Kidney (tissue), 22 donors: ENCODE measurements at places on chromosomes 6 and 20.

- H3K27me3 ChIP-seq: peaks cover 3% of the 10 kb centered on the region
- no peaks in the 10 kb centered on the region for H3K36me3 ChIP-seq
- DNase-seq: no peak
- no peak overlapping the region for H3K27ac ChIP-seq
- H3K4me1 ChIP-seq: no peaks in the 10 kb centered on the region
- H3K4me3 ChIP-seq: no peak overlapping the region
Observed at GRCh38 chr20:728256-728944, 39.9 kb downstream of the SLC52A3 start.

DNA sequence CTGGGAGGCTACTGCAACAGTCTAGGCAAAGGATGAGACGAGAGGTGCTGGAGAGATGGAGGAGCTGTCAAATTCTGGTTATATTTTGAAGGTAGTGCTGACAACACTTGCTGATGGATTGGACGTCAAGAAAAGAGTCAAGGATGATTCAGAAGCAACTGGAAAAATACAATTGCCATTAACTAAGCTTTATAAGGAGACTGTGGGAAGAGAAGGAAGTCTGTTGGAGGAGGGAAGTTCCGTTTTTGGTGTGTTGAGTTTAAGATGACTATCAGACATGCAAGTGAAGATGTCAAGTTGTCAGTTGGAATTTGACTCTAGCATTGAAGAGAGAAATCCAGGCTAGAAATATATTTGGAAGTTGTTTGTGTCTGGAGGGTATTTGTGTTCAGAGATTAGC is 358.1 kb downstream of the RNGTT start:
- no peak for DNase-seq
- no peaks in the 10 kb centered on the region for H3K27me3 ChIP-seq
- H3K4me3 ChIP-seq: no peak overlapping the region
- no peak overlapping the region for H3K27ac ChIP-seq
- no peaks in the 10 kb centered on the region for H3K36me3 ChIP-seq

DNA sequence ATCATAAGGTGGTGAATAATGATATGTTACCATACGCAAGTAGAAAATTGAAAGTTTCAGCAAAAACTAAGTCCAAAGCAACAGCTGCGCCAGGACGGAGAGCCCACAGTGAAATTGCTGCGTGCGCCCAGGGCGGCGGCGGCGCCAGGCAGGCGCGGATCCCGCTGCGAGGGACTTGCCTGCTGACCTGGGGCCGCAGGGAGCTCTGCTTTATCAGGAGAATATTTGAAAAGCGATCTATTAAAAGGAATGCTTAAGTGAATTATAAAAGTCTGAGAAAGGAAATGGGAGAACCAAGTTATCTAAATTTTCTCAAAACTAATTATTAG is 85.4 kb downstream of the THBS2 start:
- H3K27ac ChIP-seq: no peak overlapping the region
- no peak overlapping the region for H3K4me3 ChIP-seq
- DNase-seq: peak; percentile 63
- no peaks in the 10 kb centered on the region for H3K27me3 ChIP-seq
- no peaks in the 10 kb centered on the region for H3K36me3 ChIP-seq

DNA sequence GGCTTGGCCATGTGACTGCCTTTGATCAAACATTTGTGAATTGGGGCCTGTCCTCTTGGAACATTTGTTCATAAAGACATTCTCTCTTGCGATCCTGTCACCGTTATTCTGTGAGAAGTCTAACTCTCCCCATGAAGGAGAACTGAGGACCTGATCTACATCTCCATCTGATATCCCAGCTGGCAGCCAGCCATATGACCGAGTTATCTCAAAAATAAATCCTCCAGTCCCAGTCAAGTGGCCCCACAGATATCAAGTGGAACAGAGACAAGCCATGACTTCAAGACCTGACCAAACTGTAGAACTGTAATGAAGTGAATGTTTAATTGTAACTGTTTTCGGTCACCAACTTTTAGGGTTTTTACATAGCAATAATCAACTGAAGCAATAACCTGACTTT is 25.7 kb downstream of the SNX3 start:
- H3K27ac ChIP-seq: no peak overlapping the region
- no peaks in the 10 kb centered on the region for H3K36me3 ChIP-seq
- no peaks in the 10 kb centered on the region for H3K27me3 ChIP-seq
- H3K4me1 ChIP-seq: no peaks in the 10 kb centered on the region

- no peaks in the 10 kb centered on the region for H3K4me1 ChIP-seq
- H3K4me3 ChIP-seq: no peak overlapping the region
- no peak for DNase-seq
- H3K36me3 ChIP-seq: peaks cover 3% of the 10 kb centered on the region
- H3K27me3 ChIP-seq: no peaks in the 10 kb centered on the region
- H3K27ac ChIP-seq: no peak overlapping the region
Observed at GRCh38 chr6:166484863-166485262, 101.6 kb downstream of the RAMACL start.

GRCh38 chr20:57753332-57754164 is 43.7 kb upstream of the PMEPA1 start:
- no peaks in the 10 kb centered on the region for H3K27me3 ChIP-seq
- no peaks in the 10 kb centered on the region for H3K36me3 ChIP-seq
- peaks cover 9% of the 10 kb centered on the region for H3K4me1 ChIP-seq
- H3K4me3 ChIP-seq: no peak overlapping the region
- peak; percentile 47 for DNase-seq
- H3K27ac ChIP-seq: no peak overlapping the region

DNA sequence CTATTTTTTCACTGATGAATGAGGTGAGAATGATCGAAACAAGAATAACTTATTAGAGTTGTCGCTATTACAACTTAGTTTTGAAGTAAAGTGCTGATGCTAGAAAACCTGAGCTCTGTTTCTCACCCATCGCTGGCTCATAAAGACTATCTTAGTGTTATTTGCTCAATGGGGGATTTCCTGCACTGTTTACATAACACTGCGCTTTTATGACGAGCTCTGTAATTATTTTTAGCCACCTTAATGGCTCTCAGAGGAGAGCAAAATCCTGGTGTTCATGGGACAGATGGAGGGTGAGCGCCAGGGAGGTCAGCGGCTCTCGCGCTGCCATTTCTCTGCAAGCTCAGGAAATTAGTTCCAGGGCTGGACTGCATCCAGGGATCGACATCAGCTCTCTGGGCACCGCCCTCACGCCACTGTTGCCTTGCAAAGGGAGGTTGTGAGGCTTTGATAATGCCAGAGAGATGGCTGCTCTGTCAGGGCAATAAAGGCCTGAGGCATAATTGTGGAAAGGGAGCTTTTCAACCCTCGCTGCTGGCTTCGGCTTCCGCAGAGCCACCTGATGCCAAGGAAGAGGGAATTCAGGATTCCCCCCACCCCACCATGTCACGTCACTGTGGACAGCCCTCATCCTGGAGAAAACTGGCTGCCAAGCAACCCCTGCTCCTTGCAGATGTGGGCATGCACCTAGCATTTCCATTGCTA is 72.0 kb downstream of the DACT2 start:
- no peaks in the 10 kb centered on the region for H3K27me3 ChIP-seq
- no peaks in the 10 kb centered on the region for H3K36me3 ChIP-seq
- no peak overlapping the region for H3K4me3 ChIP-seq
- DNase-seq: no peak

GRCh38 chr6:161437851-161438250 is 164.0 kb upstream of the AGPAT4 start:
- H3K4me3 ChIP-seq: no peak overlapping the region
- H3K27me3 ChIP-seq: no peaks in the 10 kb centered on the region
- no peak overlapping the region for H3K27ac ChIP-seq
- no peak for DNase-seq
- peaks cover 18% of the 10 kb centered on the region for H3K4me1 ChIP-seq

DNA sequence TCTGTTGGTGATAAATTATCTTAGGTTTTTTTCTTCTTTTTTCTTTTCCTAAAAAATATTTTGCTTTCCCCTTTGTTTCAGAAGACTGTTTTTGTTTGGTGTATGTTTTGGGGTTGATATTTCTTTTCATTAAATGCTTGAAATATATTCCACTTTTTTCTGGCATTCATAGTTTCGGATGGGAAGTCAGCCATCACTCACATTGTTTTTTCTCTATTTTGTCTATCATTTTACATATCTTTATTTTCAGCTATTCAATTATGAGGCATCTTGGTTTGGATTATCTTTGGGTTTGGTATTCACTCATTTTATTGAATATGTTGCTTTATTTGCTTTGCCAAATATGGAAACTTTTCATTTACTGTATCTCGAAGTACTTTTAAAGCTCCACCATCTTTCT is 600.5 kb upstream of the EYS start:
- H3K4me1 ChIP-seq: no peaks in the 10 kb centered on the region
- H3K4me3 ChIP-seq: no peak overlapping the region
- H3K27ac ChIP-seq: no peak overlapping the region
- H3K27me3 ChIP-seq: no peaks in the 10 kb centered on the region
- H3K36me3 ChIP-seq: no peaks in the 10 kb centered on the region
- no peak for DNase-seq
